Left renal pelvis (tissue), 4 donors: ENCODE measurements at places on chromosomes 6 and 20. TPM values are rescaled to one million over a fixed set of nuclear protein-coding genes. Genes with fewer than 3 reads are reported as not detected.

DNA sequence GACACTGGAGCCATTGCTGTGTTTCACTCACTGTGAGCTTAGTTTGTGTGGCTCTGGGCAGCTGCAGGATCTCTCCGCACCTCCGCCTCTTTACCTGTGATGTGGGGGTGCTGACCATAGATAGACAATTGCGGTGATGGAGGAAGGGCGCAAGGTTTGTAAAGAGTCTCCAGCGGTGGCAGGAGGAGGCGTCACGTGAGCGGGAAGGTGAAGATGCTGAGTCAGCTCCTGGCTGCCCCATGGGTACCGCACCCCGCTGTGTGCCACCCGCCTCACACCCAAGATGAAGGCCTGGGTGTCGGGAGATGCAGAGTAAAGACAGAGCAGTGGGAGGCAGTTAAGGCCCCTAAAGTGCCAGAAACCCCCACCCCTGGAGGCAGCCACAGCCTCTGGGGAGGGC, 9.0 kb upstream of the KCNQ2 start:
- DNase-seq = no peak

GRCh38 chr20:48702455-48702913, 125.3 kb downstream of the PREX1 start:
- DNase-seq = no peak

DNA sequence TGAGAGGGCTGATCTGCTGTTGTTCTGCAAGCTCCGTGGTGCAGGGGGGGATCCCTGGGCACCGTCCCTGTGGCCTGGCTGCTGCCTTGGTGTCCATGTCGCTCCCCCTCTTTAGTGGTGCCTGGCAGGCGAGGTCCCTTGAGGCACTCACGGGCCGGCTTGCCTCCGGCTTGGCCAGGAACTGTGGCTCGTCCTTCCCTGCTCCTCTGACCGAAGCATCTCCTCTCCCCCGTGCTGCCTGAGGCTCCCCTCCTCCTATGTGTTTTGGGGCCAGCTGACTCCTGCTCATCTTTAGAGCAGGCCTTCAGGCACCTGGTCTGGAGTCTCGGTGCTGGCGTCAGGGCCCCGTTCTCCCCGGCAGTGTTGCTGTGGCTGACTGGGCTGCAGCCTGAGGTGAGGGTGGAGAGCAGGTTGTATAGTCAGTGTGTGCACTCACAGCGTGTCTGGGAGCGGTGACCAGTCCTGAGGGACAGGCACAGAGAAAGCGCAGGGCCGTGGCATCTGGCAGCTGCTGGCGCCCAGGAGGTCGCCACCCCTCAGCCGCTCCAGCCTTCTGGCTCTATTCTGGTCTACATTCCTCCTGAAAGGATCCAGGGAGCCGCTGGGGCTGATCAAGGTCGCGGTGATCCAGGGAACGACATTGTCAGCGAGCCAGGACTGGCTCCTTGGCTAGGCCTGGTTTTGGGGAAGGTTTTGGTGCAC, 43.7 kb downstream of the PYGB start:
- no peak for DNase-seq

DNA sequence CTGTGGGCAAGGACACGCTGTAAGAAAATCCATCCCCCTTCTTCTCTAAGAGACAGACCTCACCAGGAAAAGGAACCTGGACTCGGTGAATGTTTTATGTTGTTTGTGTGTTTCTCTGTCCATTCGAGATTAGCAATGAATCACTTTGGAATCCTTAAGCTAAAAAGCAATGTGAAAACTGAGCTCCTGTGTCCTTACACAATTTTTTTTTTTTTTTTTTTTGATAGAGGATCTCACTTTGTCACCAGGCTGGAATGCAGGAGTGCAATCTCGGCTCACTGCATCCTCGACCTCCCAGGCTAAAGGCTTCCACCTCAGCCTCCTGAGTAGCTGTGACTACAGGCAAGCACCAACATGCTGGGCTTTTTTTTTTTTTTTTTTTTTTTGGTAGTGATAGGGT, 32.1 kb downstream of the BFSP1 start:
- DNase-seq = no peak

GRCh38 chr6:21885532-21886114, 292.1 kb downstream of the SOX4 start:
- DNase-seq = no peak

DNA sequence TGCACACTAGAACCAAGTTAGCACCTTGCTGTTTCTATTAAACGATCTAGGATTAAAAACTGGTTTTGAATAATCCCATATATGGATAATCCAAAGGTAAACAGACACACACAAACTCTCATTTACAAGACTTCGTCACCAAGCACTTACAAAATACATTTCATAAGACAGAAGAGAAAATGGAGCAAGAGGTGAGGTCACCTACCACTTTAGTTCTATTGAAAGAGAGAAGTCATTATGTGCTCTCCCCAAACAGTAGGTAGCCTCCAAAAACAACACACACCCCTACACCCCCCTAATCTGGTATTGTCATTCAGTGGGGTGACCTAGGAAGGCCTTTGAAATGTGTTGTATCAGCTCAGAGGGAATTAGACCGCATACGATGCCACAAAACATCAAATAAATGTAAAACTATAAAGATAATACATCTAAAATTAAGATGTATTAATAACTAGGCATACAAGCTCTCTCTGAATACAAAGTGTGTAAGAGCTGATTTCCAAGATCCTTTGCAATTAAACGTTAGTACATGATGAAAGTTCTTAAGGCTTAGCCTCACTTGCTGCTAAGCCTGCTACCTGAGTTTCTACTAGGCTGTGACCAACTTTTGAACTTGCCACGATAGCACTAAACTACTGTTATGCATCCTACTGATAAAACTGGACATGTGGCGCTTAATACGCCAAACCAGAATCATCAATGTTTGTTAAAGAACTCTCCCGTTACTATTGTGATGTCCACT, 1.6 kb downstream of the SRPK1 start:
- no peak for DNase-seq

DNA sequence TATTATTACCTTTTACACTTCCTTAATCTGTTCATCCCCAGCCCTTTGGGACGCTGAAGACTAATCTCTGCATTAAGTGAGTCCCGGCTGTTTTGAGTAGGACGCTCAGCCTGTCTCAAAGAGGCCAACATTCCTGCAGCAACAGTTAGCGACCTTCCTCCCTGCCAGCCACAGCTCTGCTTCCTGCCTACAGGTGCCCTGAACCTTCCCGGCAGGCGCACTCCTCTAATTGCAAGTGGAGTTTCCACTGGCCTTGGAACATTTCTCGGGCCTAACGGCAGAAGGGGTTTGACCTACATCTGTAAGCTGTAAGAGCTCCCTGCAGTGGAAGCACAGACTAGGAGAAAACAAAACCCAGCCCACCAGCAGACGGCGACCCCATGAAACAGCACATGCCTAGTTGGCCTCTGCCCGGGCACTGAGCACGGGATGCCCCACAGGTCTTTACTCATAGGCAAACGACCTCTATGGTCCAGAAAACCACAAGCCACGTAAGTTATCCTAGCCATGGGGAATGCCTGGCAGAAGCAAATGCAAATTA, 137.9 kb downstream of the DTNBP1 start:
- no peak for DNase-seq

- DNase-seq = no peak
Observed at GRCh38 chr6:104881964-104882668, 22.4 kb upstream of the HACE1 start.

GRCh38 chr6:42224222-42225028, 6.8 kb upstream of the MRPS10 start:
- no peak for DNase-seq

DNA sequence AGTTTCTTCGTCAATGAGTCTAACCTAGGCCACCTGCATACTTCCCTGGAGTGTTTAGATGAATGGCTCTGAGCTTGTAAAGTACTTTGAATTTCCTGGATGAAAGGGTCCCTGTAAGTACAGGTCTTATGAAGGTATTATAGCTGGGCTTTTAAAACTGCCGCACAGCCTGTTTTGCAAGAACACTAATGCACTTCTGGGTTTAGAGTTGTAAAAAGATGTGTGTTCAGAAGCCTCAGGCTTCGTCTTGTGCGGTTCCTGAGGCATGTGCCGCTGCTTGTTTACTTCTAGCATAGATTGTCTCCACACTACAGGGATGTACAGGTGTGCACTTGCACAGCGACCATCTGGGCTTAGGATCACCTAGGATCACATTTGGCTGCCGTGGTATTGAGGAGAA, 324.5 kb downstream of the SOX4 start:
- DNase-seq = no peak

- DNase-seq = no peak
Observed at GRCh38 chr20:8209061-8209460, 77.0 kb downstream of the PLCB1 start.

GRCh38 chr6:131755597-131755996, 44.8 kb upstream of the CTAGE9 start:
- DNase-seq = no peak

- DNase-seq = no peak
Observed at GRCh38 chr6:151288712-151289398, 49.1 kb downstream of the AKAP12 start.

DNA sequence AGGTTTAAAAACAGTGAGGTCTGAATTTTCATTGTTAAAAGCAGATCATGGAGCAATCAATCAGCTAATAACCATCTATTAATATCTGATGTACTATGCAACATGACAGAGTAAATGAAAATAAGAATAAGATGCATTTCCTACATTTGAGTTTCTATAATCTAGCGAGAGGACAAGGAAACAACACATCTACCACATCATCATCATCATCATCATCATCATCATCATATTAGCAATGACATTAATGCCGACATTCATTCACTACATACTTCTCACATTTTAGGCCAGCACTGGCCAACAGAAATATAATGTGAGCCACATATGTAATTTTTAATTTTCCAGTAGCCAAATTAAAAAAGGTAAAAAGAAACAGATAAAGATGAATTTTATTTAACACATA, 110.0 kb downstream of the GMDS start:
- no peak for DNase-seq

- no peak for DNase-seq
Observed at GRCh38 chr6:101537753-101538316, 144.3 kb downstream of the GRIK2 start.

GRCh38 chr6:168071620-168072019, 7.4 kb downstream of the FRMD1 start:
- DNase-seq = no peak

DNA sequence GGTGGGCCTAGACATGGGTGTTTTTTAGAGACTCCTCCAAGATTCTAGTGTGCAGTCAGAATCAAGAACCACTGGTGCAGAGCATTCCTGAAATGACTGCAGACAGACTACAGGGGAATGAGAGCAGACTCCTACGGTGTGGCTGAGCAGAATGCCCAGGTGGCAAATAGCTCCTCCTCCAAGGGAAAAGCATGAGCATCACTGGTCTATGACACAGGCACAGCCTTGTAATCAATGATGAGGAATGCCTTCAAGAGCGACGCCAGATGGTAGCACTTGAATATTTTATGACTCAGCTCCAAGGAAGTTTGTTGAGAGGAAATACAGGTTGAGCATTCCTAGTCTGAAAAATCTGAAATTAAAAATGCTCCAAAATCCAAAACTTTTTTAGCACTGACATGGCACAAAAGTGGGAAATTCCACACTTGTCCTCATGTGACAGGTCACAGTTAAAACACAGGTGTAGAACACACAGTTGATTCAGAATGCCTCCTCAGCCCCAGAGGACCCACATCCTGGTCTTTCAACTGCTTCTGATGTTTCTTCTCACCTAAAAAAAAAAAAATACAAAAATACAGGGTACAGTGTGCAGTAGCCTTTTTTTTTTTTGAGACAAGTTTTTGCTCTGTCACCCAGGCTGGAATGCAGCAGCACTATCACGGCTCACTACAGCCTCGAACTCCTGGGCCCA, 10.6 kb upstream of the FAM8A1 start:
- DNase-seq = no peak

FRMD1 gene
- 0.46 TPM for polyA plus RNA-seq

RRAGD gene
- polyA plus RNA-seq = 38.0 TPM

C6orf62 gene
- 151 TPM for polyA plus RNA-seq

CDH4 gene
- 1.1 TPM for polyA plus RNA-seq

TGM3 gene
- polyA plus RNA-seq = 0.62 TPM

PRIM2 gene
- 22.3 TPM for polyA plus RNA-seq

TINAG gene
- polyA plus RNA-seq = 29.7 TPM

PROKR2 gene
- 0.30 TPM for polyA plus RNA-seq

LRRC1 gene
- polyA plus RNA-seq = 31.6 TPM
